ENCODE measurements at places on chromosomes 13 and 19. TPM values are rescaled to one million over a fixed set of nuclear protein-coding genes. Genes with fewer than 3 reads are reported as not detected.

Gene ZNF677
- polyA plus RNA-seq: 52.0 TPM

Gene KLK6
- not detected for polyA plus RNA-seq

Gene COL4A1
- 576 TPM for polyA plus RNA-seq

Gene NLRP4
- not detected for polyA plus RNA-seq

Gene NLRP5
- polyA plus RNA-seq: not detected

Gene LILRB2
- 1.7 TPM for polyA plus RNA-seq

Gene SIGLEC8
- polyA plus RNA-seq: not detected

Gene MRPS12
- 10.9 TPM for polyA plus RNA-seq

Gene PODNL1
- polyA plus RNA-seq: 1.6 TPM

Gene ANGPTL8
- polyA plus RNA-seq: 1.2 TPM

Gene SYCN
- not detected for polyA plus RNA-seq

Gene FOXA3
- 1.4 TPM for polyA plus RNA-seq

Gene ZIC5
- polyA plus RNA-seq: not detected

Gene CYP4F3
- polyA plus RNA-seq: 0.28 TPM

Gene SOX1
- polyA plus RNA-seq: not detected

- DNase-seq: no peak
These were observed 23.4 kb downstream of the RASL11A start for GRCh38 chr13:27293873-27294515.

GRCh38 chr13:33453936-33454335, 168.4 kb upstream of the STARD13 start:
- no peak for DNase-seq

DNA sequence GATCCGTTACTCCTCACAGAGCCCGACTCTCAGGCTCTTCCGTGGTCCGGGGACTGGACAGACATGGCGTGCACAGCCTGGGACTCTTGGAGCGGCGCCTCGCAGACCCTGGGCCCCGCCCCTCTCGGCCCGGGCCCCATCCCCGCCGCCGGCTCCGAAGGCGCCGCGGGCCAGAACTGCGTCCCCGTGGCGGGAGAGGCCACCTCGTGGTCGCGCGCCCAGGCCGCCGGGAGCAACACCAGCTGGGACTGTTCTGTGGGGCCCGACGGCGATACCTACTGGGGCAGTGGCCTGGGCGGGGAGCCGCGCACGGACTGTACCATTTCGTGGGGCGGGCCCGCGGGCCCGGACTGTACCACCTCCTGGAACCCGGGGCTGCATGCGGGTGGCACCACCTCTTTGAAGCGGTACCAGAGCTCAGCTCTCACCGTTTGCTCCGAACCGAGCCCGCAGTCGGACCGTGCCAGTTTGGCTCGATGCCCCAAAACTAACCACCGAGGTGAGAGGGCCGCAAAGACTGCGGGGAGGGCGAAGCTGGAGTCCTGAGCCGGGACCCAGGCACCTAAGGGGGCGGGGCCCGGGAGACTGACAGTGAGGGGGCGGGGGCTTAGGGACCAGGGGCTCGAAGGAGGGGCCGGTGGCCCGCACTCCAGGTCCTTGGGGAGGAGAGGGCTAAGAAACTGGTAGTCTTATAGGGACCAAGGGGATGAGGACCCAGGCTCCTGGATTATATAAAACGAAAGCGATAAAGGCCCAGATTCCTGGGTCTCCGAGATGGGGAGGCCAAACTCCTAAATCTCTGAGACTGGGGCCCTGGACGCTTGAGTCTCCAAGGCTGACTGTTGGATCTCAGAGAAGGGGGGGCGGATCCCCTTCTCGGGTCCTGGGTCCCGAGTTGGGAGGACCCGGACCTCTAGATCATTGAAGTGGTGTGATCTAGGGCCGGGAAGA, 2.0 kb downstream of the ETV2 start:
- DNase-seq: peak; percentile 86

DNA sequence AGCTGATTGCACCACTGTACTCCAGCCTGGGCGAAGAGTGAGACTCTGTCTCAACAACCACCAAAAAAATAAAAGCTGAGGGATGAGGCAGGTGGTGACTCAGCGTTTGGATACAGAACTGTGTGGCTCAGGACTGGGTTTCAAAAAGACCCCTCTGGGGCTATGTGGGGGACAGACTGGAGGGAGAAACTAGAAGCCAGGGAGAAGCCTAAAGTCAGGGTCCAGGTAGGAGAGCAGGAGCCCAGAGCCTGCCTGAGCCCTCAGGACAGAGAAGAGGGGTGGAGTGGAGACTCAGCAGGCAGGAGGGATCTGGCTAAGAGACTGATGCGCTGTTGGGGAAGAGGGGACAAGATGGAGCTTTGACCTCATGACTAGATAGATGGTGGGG, 1.8 kb upstream of the CD37 start:
- no peak for DNase-seq

GRCh38 chr13:42484386-42484785, 89.6 kb upstream of the TNFSF11 start:
- no peak for DNase-seq

DNA sequence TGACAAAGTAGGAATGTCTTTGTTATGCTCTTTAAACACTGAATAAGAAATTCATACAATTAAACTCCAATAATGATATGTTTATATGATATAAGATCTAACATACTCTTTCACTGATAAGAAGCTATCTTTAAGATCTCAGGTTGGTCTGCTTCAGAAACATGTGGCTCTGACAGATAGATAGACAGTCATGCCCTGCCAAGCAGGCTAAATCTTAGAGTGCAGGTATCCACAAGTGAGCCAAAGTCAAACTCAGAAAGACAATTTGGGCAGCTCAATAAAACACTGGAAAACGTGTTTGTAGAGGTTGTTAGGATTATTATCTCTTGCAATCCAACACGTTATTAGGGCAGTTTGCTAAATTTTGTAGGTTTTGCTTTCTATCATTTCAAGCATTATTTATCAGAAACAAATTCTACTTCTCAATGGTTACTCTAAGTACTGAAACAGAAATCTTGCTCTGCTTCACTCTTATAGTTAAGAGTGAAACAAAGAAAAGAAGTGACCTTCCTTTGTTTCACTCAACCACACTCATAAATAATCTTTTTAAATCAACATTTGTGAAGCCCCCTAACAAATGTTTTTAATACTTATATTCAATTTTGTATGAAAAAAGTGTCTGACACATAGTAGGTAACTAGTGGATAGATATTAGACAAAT, 1255.6 kb downstream of the DIAPH3 start:
- no peak for DNase-seq

DNA sequence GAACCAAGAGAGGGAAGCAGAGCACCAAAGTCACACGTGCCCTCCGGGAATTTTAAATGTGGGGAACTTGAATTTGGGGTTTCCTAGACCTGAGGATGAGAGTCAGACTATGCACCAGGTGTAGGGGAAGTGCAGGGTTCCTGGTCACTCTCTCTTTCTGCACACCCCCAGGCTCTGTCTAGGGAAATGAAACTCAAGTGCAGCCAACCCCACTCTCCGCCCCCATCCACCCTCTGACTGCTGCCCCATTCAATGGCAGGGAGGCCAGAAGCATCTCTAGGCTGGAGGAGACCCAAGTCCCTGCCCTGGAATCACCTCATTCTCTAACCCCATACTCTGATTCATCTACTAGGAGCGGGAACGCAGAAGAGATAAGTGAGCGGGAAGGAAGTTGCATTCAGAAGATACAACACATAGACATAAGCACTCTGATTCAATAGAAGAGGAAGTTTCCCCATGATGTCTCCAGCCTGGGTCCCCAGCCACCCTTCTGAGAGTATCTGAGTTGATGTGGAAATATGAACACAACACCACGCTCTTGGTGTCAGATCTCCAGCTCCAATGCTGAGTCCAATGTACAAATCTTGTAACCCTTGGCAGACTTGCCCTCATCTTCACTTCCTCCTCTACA, 4.7 kb upstream of the SIGLEC14 start:
- DNase-seq: no peak

DNA sequence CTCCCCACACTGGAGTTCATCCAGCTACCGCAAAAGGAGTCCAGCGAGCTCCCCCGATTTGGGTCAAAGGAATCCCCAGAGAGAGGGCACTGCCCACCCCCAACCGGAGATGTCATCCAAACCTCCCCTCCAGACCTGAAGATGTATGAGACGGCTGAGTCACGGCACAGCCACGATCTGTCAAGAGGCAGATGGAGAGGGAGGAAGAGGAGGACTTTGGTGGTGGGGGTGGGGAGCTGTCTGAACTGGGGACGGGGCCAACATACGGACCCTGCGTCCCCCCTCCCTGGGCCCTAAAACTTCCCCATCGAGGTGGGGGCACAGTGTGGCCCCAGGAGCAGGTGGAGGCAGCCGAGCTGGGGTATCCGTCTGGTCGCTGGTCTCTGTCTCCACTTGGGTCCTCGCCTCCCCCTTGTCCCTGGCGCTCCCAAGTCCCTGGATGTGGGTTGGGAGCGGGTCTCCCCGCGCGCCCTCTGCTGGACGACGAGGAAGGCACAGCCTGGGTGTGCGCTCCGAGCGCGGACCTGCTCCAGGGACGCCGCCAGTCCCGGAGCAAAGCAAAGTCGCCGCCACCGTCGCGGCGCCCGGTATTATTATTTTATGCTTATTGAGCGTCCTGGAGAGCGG, 3.8 kb downstream of the PDE4A start:
- DNase-seq: peak; percentile 62

GRCh38 chr13:103351035-103351828, 285.0 kb upstream of the SLC10A2 start:
- no peak for DNase-seq

DNA sequence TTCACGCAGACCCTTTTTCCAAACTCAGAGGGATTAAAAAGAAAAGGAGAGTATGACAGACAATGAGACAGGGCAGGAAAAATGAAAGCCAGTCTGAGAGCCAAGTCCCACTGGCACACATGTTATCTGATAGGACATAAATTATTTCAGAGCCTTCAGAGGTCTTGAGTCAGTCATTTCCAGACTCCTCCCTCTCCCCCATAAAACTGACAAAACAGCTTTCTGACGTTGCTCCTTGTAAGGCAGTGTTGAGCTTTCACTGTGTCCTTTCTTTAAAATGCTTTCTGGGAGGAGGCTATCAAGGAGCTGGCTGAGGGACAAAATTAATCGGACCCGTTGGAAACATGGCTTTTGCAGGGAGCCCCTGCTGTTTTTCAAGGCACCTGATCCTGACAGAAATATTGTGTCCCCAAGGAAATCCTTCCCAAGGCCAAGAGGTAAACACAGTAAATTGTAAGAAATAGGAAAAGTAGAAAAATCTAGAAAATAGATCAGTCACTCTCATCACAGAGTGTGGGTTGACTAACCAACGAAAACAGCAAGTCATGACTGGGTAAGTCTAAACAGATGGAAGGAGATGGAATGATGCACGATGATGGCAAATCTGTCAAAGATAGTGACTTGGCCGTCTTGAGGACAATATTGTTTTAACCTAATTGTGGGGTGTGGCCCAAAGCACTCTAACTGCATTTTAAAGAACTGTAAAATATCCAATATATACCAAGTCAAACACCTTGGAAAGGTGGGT, 89.7 kb downstream of the DCT start:
- no peak for DNase-seq

GRCh38 chr13:29118471-29118870, 298.3 kb downstream of the MTUS2 start:
- no peak for DNase-seq

- DNase-seq: no peak
These were observed 8.3 kb downstream of the CAMSAP3 start for GRCh38 chr19:7603919-7604318.

DNA sequence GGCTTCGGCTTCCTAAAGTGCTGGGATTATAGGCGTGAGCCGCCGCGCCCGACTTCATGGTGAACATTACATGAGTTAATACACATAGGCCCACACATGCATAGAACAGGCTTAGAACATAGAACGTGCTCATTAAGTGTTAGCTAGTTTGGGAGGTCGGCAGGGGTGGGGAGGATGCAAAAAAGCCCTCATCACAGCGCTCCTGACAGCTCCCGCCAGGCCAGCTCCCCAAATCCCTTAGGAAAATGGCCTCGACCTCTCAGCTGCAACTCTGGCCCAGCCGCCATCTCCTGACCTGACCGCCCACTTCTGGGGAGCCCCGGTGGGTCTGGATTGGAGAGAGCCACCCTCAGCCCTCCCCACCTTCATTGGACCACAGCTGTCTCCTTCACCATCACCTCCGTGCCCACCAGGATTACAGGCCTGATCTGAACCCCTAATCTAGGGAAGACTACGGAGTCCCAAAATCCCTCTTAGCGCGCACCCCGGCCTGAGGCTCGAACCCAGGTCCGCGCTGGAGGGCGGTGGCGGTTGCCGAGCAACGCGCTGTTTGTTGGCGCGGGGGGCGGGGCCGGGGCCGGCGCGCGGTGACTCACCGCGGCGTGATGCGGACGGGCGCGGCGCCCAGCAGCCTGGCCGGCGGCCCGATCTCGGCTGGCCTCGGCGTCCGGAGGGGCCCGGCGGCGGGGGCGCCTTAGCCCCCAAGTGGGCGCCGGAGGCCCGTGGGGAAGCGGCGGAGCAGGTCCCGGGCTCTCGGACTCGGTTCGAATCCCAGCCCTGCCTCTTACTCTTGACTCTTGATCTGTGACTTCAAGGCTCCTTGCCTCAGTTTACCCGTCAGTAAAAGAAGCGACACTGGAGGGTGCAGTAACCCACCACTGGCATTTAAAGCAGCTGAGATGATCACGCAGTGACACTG, 26.7 kb upstream of the NANOS3 start:
- peak; percentile 88 for DNase-seq

- DNase-seq: no peak
These were observed 552 bp downstream of the PLK5 start for GRCh38 chr19:1524287-1524971.

DNA sequence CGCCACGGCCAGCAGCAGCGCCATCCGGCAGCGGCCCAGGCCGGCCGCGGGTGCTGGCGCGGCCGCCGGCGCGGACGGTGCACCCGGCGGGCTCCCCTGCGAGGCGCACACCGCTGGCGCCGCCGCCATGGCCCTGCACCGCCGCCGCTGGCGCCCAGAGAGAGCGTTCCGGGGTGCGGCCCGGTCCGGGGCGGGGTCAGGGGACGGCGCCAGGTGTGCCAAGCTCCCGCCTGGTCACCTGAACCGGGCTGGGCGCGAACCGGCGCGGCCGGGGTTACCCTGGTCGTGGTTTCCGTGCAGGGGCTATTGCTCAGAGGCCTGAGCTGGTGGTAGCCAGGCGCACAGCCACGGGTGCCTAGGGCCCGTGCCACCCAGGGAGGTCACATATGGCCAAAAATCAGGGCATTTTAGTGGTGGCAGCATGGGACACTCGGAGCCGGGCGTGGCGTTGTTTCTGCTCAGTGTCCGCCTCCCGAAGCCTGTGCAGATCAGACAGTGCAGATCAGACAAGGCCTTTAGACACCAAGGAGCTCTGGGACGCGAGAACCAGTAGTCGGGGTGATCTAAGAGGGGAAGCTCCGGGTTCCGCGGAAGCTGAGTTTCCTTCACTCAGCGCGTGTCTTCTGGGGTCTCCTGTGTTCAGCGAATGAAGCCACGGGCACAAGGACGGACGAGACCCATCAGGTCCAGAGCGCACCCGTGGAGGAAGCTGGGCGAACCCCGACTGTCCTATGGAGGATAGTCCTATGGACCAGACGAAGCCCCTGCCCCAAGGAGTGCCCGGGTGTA, at the start of gene TMEM238:
Gene TMEM238, minus strand, starts transcription at position 162 of the 789 bp plus-strand sequence. Its CDS starts 33 bp downstream, at position 129.
- DNase-seq: no peak

DNA sequence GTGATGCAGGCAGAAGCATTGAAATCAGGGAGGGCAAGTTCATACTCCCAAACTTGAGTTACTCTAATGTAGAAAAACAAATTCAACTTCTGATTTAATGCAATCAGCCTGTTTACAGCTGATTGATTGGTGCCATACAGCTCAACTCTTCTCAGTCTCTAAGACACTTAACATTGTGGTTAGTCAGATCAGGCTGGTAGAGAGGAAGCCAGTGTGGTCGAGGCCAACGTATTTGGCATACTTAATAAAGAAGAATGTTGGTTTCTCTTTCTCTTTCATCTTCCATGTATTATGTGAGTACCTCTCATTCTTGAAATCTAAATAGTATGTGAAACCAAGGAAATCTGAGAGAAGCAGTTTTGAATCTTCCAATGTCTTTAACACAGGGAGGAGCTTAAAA, 255.0 kb upstream of the SLITRK1 start:
- no peak for DNase-seq

- peak; percentile 77 for DNase-seq
These were observed 82.6 kb downstream of the NUFIP1 start for GRCh38 chr13:44906713-44907112.
